Left ventricle myocardium inferior (tissue), 1 donor: ENCODE measurements at places on chromosomes 2 and 18. TPM values are rescaled to one million over a fixed set of nuclear protein-coding genes. Genes with fewer than 3 reads are reported as not detected.

DNA sequence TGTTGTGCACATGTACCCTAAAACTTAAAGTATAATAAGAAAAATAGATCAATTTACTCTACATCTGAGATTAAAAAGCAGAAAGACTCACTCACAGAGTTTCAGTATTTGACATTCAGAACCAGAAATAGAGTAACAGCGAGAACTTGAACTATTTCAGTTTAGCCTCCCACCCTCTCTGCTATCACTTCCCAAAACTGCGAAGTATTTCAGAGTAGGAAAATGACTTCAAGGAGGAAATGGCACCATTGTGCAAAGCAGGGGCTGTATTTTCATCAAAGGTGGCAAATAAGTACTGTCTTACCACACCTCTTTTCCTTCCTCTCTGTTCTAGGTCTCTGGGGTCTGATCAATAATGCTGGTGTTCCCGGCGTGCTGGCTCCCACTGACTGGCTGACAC is 13.6 kb downstream of the DHRS9 start:
- DNase-seq = no peak

GRCh38 chr2:1283020-1283801 is 130.1 kb upstream of the TPO start:
- no peak for DNase-seq

DNA sequence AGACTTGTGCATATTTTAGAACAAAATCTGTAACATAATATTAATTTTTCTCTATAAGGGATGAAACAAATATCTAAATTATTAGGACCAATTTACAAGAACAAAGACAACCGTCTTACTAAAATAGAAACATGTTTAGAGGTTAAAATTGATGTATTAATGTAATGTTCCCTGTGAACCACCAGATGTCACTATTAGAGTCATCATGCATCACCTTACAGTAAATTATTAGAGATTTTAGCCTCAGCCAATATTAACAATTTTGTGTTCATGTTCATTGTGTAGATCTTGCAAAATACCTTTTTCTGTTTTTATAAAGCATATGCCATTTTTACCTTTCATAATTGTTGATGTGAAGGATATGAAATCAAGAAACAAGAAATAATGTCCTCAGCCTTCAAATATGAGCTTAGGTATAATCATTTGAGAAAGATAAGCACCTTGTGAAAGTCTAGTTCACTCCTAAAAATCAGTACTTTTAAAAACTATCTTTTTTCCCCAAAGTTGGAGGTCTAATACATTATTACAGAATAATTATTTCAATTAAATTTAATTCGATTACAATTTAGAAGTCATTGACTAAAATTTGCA is 344.3 kb upstream of the KCNH7 start:
- no peak for DNase-seq

- DNase-seq = no peak
Observed at GRCh38 chr2:443741-444140, 155.8 kb upstream of the ALKAL2 start.

DNA sequence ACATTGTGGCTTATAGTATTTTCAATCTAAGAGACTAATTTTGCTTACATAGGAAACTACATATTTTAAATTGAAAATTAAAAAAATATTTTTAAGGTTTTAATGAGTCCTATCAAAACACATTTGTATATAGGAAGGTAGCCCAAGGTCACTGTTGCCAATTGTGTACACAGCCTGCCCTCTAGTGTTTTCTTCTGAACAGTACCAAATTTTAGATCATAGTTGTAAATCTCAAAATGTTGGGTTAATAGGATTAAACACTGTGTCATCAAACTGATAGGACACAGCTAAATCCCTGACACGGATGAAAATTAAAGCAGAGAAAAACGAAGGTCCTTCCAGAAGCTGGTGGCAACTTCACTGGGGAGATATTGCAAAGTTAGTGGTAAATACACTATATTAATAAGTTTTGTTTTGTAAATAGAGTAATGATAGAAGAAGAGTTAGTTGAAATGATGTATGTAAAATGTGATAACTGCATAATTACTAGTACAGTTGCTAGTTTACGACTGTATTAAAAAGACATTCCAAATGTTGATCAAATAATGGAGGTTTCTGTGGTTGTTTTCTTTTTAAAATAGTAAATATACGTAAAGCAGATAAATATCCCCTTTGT is 19.7 kb downstream of the CLUL1 start:
- DNase-seq = no peak

DNA sequence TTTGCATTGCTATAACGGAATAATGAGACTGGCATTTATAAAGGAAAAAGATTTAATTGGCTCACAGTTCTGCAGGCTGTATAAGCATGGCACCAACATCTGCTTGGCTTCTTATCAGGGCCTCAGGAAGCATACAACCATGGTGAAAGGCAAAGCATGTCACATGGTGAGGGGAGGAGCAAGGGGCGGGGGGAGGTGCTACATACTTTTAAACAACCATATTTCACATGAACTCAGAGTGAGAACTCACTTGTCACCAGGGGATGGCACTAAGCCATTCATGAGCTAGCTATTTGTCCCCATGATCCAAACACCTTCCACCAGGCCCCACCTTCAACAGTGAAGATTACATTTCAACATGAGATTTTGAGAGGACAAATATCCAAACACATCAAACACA is 188.7 kb downstream of the MBD5 start:
- DNase-seq = no peak

DNA sequence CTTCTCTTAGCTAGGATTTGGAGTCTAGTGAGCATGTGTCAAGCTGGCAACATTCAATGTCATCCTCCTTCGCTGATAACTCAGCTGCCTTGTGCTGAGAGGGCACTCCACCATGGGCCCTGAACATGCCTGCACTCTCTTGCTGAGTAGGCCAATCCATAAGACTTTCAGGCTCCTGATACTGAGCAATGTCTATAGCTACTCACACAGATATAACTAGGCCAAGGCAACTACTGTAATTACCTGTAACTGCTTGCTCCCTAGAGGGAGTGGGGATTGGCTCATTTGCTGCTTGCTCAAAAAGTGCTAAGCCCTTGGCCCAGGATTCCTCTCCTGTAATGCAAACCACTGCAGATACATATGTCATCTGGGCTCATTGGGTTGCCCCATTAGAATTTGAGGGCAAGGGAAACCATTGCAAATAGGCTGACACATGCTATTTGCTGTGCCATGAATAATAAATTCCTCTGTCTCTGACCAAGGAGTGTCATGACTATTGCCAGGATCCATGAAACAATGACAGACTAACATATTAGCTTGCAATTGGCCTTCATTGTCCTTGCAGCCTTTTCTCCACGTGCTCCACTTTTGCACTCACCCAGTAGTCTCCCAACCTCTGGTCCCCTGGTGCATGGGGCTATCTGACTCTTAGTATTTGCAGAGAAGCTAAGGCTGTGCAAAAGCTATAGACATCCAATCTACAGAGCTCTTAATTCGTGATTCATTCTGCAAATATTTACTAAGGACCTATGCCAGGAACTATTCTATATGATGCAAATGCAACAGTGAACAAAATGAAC is 36.9 kb upstream of the BMPR2 start:
- no peak for DNase-seq

DNA sequence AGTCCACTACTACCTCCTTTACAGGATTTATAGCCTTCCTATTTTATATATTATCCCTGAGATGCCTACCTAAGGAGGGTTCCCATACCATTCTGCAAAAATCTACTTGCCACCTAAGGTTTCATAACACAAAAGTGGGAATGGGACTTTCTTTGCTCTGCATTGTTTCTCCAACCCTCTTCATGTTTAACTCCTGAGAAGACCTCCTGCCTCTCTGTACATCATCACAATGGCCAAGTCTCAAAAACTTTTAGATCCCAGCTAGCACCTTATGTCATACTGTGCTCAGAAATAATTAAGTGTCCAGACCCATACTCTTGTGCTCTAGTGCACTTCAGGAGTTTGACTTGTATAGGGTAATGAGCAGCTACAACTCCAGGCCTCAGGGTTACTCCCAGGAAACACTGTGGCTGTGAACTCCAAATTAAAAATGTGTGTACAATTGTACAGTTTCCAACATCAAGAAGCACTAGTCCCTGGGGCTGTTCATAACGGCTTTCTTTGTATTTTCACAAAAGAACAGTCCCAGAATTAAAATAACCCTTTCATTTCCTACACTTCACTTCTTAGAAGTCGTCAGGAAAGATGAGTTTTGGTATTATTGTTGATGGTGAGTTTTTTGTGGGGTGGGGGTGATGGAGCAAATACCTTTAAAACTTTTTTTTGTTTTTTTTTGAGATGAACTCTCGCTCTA is 39.4 kb downstream of the METAP1D start:
- DNase-seq = no peak

DNA sequence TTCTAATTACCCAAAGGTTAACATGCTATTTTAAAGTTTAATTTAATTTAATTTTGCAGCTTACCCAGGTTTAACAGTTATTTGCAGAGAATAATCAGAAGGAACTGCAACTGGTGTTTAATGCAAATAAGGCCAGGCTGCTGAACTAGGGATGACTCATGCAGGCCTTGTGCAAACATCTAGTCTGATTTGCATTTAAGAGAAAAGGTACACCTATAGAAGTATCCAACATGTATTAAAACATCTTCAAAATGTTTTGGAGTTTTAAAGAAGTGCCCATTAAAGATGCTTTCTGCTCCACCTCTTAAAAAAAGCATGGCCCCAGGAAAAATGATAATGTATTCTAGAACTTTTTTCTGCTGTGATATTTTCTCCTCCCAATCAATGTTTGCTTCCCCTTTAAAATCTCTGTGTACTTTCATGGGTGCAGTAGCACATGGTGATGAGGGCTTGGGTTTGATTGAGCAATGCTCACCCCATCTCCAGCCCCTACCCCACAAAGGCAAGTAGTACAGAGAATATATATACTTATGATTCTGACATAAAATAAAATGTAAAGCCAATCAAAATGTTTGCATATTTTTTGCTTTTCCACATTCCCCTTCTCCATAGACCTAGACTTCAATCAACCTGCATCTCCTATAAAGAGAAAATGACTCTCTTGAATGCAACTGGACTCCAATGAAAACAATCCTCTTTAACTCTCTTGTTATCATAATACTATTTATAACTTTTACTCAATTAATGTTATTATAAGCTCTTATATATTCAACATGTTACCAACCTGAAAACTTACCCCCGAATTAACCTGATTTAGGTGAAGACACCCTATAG is 54.1 kb downstream of the ATP8B1 start:
- no peak for DNase-seq

- no peak for DNase-seq
Observed at GRCh38 chr2:222504719-222505118, 80.4 kb downstream of the SGPP2 start.

GRCh38 chr2:218229239-218229638 is 12.2 kb downstream of the ARPC2 start:
- DNase-seq = no peak

DNA sequence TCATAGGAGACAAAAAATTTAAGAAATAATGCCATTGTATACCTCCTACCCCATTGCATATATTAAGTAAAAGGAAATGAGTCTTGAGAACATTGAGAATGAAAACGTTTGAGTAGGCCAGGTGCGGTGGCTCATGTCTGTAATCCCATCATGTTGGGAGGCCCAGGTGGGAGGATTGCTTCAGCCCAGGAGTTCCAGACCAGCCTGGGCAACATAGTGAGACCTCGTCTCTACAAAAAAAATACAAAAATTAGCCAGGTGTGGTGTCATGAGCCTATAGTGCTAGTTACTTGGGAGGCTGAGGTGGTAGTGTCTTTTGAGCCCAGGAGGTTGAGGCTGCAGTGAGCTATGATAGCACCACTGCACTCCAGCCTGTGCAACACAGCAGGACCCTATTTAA is 107.7 kb upstream of the MGAT5 start:
- DNase-seq = no peak

DNA sequence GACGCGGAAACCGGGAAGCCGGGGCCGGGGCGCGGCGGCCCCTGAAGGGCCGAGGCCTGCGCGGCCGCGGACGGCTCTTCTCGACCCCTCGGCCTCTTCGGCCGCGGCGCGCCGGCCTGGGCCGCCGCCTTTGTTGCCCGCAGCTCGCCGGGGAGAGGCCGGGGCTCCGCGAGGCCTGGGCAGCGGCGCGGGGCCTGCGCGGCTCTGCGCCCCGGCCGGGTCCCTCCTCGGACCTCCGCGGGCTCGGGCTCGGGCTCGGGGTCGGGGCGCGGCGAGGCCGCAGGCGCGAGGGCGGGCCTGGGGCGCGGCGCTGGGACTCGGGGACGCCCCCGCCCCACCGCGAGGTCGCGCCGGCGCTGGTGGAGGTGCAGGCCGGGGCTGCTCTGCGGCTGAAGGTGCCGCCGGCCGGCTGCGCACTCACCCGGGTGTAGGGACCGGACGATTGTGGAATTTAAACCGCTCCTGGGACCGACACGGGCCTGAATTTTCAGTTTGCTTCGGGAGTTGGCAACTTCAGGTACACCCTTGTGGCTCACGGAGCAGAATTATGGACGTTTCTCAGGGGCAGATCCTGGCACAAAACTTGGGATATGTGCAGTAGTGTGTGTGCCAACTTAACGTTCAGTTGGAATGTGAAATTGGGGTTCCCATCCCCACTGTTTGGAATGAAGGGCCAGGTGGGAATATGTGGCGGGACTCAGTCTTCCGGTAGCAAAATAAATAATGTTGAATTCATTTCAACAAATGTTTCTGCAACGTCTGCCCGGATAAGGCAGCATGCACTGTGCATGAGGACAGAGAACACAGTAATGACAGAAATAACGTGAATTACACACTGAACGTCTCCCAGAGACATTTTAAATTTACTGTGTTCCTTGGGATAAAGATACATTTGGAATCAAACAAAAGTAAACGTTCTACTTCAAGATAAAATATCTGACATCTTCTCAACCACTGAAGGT is 787 bp downstream of the SOCS6 start:
- DNase-seq = peak; percentile 35

GRCh38 chr2:238948765-238949641 is 101.1 kb downstream of the TWIST2 start:
- no peak for DNase-seq

DNA sequence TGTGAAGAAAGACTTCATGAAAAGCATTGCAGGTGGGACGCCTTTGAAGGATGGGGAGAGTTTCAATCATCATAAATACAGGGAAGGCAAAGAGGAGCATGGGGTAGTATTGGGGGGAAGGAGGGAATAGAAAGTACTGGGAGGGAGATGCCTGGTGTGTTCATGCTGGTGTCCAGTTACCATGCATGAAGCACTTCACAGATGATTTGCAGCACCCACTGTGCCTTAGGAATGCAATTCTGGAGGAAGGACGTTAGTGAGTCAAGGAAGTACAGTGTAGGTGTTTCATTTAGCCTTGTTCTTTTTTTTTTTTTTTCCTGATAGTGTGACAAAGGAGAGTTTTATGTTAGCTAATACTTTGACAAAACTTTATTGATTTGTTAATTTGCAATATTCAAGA is 36.8 kb downstream of the ADAM23 start:
- no peak for DNase-seq

Gene SULT6B1
- not detected for total RNA-seq

Gene AKAIN1
- not detected for total RNA-seq

Gene TWIST2
- total RNA-seq = 2.7 TPM

Gene PPP1R1C
- total RNA-seq = 33.1 TPM
